B cell (primary cell): ENCODE measurements at places on chromosomes 1 and 21. TPM values are rescaled to one million over a fixed set of nuclear protein-coding genes. Genes with fewer than 3 reads are reported as not detected.

Gene KCNA3
- 60.0 and 62.5 TPM in 2 replicates for total RNA-seq

Gene ACKR1
- not detected in 2 replicates for total RNA-seq

GRCh38 chr1:67823615-67824014, 9.7 kb downstream of the GNG12 start:
- H3K4me1 ChIP-seq, result no peaks in the 10 kb centered on the region
- no peak for DNase-seq
- H3K4me3 ChIP-seq, result no peak overlapping the region
- no peak overlapping the region for H3K27ac ChIP-seq
- no peaks in the 10 kb centered on the region for H3K36me3 ChIP-seq

Gene SERPINC1
- total RNA-seq, result not detected in 2 replicates

GRCh38 chr1:205077934-205078311, 6.3 kb downstream of the TMEM81 start:
- no peaks in the 10 kb centered on the region for H3K36me3 ChIP-seq
- H3K4me1 ChIP-seq, result no peaks in the 10 kb centered on the region
- H3K4me3 ChIP-seq, result no peak overlapping the region
- H3K27me3 ChIP-seq, result no peaks in the 10 kb centered on the region

Gene SPRR2G
- not detected in 2 replicates for total RNA-seq

Gene PCAT6
- 1.6 TPM in 1 of 2 replicates, not detected in the other for total RNA-seq

Gene LAMC1
- 27.0 and 34.0 TPM in 2 replicates for total RNA-seq

- no peaks in the 10 kb centered on the region for H3K4me1 ChIP-seq
- DNase-seq, result no peak
- no peak overlapping the region for H3K27ac ChIP-seq
- H3K4me3 ChIP-seq, result no peak overlapping the region
- H3K36me3 ChIP-seq, result no peaks in the 10 kb centered on the region
- H3K27me3 ChIP-seq, result peaks cover 23% of the 10 kb centered on the region
These were observed 2.9 kb upstream of the EDN2 start for GRCh38 chr1:41487126-41488039.

Gene NCF2
- total RNA-seq, result 10.5 and 10.7 TPM in 2 replicates

Gene ZMYND12
- total RNA-seq, result 0.27 and 0.79 TPM in 2 replicates

DNA sequence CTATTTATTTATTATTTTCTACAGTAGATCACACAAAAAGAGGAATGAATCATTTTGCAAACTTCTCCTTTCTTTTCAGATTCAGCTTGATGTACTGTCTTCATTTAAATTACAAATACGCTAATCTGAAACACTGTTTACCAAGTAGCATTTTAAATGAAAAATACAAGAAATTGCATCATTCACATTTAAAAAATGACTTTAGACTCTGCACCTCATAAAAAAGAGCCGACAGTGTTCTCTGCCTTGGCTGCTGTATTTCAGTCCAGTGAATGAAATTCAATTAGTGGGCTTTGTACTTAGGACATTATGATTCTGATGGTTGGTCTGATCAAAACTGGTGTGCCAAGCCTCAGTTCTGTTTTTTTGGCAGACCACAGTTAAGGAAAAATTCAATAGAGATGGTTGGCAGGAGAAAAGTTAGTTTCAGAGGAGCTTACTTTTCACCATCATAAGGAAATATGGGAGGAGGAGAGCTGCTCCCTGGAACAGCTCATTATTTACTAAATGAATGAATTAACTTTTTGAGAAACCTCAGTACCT, 222.4 kb upstream of the ESRRG start:
- H3K36me3 ChIP-seq, result no peaks in the 10 kb centered on the region
- no peaks in the 10 kb centered on the region for H3K27me3 ChIP-seq
- DNase-seq, result no peak
- H3K4me1 ChIP-seq, result no peaks in the 10 kb centered on the region
- no peak overlapping the region for H3K27ac ChIP-seq
- H3K4me3 ChIP-seq, result no peak overlapping the region

DNA sequence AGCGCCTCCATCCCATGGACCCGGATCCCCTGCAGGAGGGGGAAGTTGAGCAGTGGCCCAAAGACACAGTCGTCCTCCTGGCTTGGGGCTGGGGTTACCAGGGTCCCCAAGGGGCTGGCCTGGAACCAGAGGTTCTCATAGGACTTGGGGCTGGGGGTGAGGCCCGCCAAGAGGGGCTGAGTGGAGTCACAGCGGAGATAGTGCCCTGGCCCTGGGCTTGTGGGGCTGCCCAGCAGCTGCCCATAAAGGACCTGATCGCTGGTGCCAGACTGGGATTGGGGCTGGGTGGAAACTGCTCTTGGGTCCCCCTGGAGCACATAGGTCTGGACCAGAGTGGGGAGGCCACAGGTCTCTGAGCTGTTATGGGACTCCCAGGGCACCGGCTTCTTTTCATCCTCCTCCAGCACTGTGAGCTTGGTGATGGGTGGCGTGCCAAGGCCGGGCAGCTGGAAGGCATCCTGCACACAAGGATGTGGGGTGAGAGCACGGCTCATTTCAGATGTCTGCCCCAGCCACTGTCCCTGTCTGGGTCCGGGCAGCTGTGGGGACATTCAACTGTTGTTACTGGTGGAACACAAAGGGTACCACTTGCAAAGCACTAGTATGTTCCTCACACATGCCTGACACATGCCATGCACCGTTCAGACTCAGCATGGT, 2.3 kb upstream of the MRPS15 start:
- DNase-seq, result no peak
- no peak overlapping the region for H3K4me3 ChIP-seq
- H3K27me3 ChIP-seq, result no peaks in the 10 kb centered on the region
- H3K36me3 ChIP-seq, result peaks cover 1% of the 10 kb centered on the region
- peaks cover 17% of the 10 kb centered on the region for H3K4me1 ChIP-seq
- no peak overlapping the region for H3K27ac ChIP-seq

Gene PRRX1
- total RNA-seq, result not detected in 2 replicates
